ENCODE measurements at places on chromosomes 16 and 17.

GRCh38 chr16:49855280-49855821 lies 561 bp downstream of the ZNF423 start:
- H3K4me1 ChIP-seq: no peaks in the 10 kb centered on the region
- H3K27me3 ChIP-seq: no peaks in the 10 kb centered on the region
- no peaks in the 10 kb centered on the region for H3K36me3 ChIP-seq
- peak overlapping the region; percentile 86 for H3K27ac ChIP-seq
- H3K4me3 ChIP-seq: peak overlapping the region; percentile 86

DNA sequence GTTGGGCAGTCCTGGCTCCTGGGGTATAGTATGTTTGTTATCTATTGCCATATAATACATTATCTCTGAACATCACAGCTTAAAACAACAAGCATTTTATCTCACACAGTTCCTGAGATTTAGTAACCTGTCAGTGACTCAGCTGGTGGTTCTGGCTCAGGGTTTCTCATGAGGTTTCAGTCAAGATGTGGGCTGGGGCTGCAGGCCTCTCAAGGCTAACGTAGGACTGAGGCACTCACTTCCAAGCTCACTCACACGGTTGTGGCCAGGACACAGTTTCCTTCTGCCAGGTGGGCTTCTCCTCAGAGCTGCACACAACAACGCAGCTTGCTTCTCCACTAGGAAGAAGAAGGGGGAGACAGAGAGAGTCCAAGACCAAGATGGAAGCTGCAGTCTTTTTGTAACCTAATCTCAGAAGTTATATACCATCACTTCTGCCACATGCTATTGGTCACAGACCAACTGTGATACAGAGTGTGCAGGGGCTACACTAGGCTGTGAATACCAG lies 10.3 kb upstream of the MED13 start:
- H3K4me3 ChIP-seq: no peak overlapping the region
- H3K27ac ChIP-seq: no peak overlapping the region
- H3K4me1 ChIP-seq: no peaks in the 10 kb centered on the region
- DNase-seq: no peak
- H3K27me3 ChIP-seq: no peaks in the 10 kb centered on the region

DNA sequence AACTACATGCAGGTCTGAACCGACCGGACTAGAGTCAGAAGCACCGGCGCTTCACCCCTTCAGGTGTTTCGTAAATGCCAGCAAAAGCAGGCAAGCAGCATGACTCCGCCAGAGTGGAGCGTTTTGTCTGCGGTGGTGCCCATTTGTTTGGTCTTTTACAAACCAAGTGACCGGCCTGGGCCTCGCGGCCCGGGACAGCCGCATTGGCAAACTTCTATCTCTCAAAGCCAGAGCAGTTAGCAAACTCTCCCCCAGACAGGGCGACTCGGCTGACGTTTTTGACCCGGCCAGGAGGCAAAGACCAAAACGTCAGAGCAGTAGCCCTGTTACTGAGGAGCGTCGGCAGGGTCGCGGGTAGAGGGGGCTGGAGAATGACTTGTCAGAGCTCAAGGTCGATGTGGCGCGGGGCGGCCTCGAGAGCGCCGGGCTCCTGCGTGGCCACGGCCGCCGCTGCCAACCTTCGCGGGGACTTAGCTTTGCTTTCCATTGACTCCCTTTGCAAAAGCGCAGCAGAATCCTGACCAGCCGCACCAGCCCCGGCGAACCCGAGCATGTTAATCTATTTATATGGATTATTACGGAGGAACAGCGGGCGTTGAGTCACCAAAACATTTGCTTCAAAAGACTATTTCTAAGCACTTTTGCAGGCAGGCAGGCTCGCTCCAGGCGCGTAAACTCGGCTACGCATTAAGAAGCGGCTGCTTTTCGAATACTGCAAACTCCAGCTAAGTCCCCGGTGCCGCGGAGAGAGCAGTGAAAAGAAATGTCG lies 763 bp upstream of the SOX9 start:
- H3K36me3 ChIP-seq: no peaks in the 10 kb centered on the region
- peak; percentile 70 for DNase-seq

GRCh38 chr16:4548124-4548523 lies 8.0 kb upstream of the C16orf96 start:
- H3K27me3 ChIP-seq: no peaks in the 10 kb centered on the region
- H3K27ac ChIP-seq: no peak overlapping the region
- no peak for DNase-seq
- no peak overlapping the region for H3K4me3 ChIP-seq
- H3K36me3 ChIP-seq: no peaks in the 10 kb centered on the region
- no peaks in the 10 kb centered on the region for H3K4me1 ChIP-seq

DNA sequence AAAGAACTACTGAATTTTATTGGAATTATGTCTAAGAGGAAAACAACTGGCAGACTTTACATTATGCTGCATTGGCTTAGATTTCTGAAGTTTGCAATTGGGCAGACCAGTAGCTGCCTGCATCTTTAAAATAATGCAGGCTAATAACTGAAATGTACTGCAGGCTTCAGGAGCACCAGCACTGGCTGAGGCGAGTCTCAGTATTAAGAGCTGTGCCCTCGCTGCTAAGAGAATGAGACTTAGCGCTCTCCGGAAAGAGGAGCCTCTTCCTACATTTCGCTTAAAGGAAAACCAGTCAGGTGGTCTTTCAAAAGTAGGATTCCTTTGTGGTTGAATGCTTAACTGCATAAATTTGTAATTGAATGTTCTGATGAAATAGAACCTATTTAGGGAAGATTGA lies 885 bp downstream of the CNTNAP4 start:
- no peak for DNase-seq
- no peak overlapping the region for H3K4me3 ChIP-seq
- H3K27ac ChIP-seq: no peak overlapping the region
- H3K27me3 ChIP-seq: no peaks in the 10 kb centered on the region
- H3K4me1 ChIP-seq: no peaks in the 10 kb centered on the region
- no peaks in the 10 kb centered on the region for H3K36me3 ChIP-seq

GRCh38 chr16:25093208-25094061 lies 18.1 kb upstream of the LCMT1 start:
- H3K36me3 ChIP-seq: no peaks in the 10 kb centered on the region
- H3K27ac ChIP-seq: no peak overlapping the region
- no peak for DNase-seq
- no peaks in the 10 kb centered on the region for H3K27me3 ChIP-seq
